ENCODE measurements at places on chromosomes 4 and X.

DNA sequence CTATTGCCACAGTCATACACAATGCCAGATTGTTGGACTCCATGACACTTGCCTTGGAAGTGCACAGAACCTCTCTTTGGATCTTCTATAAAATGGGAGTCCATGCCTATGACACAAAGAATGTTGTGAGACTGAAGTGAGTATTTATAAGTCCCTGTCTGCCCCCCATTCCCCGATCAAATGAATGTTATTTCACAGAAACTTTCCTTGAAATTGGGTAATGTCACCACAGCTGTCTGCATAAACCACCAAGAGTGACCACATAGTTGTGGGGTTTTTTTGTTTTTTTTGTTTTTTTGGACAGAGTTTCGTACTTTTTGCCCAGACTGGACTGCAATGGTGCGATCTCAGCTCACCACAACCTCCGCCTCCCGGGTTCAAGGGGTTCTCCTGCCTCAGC, 27.1 kb upstream of the REST start:
- DNase-seq, result no peak

- DNase-seq, result no peak
Observed at GRCh38 chr4:142348613-142349021, 497.5 kb downstream of the INPP4B start.

GRCh38 chr4:117357866-117358265, 272.5 kb upstream of the TRAM1L1 start:
- DNase-seq, result no peak

- no peak for DNase-seq
Observed at GRCh38 chrX:2457289-2458133, 43.3 kb downstream of the DHRSX start.

DNA sequence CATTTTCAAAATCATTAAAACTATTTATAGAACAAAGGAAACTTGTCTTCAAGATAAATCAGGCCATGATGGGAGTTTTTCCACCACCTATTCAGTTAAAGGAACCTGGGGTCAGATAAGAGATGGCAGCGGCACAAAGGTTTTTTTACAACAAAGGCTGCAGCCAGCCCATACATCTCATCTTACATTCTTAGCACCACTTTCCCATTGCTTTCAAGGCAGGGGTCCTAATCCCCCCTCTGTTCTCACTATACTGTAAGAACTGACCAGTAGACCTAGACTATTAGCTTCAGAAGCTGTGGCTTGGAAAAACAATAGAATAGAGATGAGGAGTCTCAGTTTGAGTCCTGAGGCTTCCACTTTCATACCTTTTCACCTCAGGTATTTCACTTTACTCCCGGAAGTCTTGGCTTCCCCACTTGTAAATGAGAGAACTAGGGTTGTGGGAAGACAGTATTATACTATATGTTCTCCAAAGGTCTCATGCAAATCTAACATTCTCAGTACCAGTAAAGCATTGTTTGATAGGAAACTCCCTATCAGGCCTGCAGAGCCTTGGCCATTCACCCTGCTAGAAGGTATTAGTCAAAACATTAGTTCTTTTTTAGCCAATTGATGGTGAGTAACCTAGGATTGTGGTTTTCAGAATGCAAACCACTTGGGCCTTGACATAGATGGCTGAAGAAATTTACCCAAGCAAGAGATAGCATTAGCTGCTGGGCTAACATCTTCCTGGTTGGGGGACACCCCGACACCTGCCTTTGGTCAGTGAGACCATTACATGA, 182.9 kb upstream of the PBDC1 start:
- DNase-seq, result no peak

GRCh38 chrX:67781132-67781531, 237.3 kb downstream of the AR start:
- DNase-seq, result no peak

DNA sequence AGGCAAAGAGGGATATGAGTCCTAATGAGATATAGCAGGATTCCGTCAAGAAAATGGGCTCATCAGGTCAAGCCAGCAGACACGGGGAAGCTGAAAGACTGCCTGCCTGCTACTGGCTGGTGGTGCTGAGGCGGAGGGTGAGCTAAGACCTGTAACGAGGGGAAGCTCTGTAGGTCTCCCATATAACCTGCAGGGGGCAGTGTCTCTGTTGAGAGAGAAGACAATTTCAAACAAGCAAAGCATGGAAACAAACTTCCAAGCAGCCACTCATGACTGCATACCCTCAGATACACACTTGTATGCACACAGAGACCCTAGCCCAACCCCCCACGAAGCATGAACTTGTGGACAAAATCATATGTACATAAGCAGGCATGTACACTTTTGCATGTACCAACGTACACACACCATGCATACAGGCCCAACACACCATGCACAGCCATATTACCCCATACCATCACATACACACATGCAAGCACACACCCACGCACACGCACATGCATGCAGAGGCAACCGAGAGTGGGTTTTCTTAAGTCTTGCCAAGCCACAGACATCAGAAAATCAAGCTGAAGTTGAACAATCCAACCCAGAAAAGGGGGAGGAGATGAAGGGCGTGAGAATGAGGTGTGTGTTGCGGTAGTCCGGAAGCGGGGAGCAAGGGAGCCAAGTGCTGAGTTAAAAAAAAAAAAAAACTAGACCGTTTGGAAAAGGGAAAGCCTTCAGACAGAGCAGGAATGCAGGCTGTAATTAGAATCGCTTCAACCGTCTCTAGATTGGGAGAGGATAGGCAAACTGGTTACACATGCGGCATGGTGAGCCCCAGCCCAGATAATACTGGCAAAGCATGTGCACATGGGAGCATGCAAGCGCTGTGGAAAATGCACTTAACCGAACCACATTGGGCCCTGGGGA, 71.0 kb downstream of the PJA1 start:
- DNase-seq, result no peak

DNA sequence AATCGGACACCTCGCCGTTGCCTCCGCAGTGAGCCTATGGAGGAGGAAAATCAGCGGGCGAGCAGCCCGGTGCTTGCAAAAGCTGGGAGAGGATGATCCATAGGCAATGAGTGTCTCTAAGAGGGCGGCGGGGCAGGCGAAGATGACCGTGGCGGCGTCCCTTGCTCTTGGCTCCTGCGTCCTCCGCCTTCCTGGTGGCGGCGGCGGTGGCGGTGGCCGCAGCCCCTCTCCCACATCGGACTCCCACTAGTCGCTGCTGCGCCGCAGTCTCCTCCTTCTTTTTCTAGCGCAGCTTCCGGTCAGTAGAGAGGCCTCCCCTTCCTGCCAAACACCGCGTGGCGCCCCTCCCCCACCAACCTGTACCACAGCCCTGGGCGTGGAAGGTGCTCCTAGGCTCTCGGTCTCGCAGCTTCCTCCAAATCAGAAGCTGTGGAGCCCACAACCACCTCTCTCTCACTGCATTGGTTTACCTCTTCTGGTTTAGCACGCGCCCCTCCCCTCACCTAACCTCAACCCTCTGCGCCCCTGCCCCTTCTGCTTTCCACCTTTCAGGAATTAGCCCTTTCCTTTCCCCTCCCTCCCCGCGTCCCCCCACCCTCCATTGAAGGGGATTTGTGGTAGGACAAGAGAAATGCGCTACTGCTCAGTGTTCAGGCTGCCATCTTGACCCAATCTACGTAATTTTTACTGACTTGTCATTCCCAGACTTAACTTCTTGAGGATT, at the start of gene SPIN3:
SPIN3 (minus strand) TSS at position 271 of the 724 bp plus-strand sequence. CDS start 594 bp downstream, outside the sequence.
- DNase-seq, result peak; percentile 68

- DNase-seq, result no peak
Observed at GRCh38 chrX:152991123-152991522, 2.8 kb downstream of the PNMA5 start.

DNA sequence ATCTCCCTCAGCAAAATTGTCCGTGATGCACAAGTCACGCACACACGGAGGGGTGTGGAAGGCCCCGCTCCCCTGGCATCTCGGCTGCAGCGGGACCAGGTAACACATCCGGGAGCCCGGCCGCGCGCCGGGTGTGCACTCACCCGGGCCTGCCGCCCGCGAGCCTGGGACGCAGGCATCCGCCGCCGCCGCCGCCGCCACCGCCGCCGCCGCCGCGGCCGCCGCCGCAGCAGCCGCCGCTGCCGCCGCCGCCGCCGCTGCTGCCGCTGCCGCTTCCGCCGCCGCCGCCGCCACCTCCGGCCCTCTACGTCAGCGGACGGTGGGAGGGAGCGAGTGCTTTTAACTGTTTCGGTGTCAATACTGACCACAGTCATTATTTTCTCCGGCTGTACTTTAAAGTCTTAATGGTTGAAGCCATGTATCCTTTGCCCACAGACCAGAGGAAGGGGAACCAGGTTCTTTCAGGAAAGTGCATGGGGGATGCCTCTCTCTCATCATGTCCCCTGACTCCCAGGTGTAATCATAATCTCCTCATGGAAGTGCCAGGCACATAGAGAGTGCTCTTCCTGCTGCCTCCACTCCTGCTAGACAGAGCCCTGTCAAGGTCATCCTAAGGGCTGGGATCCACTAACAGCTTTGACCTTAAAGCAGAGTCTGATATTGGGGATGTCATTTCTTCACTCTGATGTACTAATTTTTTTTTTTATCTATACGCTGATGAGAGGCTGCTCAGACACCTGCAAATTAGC, 38.0 kb downstream of the MAGEE2 start:
- DNase-seq, result peak; percentile 14

- DNase-seq, result no peak
Observed at GRCh38 chrX:12360383-12360782, 222.1 kb downstream of the FRMPD4 start.

- no peak for DNase-seq
Observed at GRCh38 chr4:66636349-66636748, 909.0 kb downstream of the CENPC start.

GRCh38 chr4:185587427-185588161, 52.3 kb upstream of the PDLIM3 start:
- DNase-seq, result no peak

DNA sequence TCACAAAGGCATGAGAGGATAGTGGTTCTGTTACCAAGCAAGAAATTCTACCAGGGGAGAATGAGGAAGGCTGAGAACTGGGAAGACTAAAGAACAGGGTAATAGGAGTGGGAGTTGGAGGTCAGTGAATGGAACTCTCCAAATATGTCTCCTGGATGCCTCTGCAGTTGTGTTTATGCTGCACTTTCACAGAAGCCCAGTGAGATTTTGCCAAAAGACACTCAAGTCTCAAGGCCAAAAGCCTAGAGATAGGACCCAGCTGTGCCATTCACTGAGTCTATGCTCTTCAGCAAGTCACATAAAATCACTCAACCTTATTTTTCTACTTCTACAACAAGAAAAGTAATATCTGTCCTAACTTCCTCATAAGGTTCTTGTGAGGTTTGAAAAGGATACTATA, 285.4 kb downstream of the UNC5C start:
- DNase-seq, result no peak

GRCh38 chrX:12332786-12333347, 194.6 kb downstream of the FRMPD4 start:
- no peak for DNase-seq

DNA sequence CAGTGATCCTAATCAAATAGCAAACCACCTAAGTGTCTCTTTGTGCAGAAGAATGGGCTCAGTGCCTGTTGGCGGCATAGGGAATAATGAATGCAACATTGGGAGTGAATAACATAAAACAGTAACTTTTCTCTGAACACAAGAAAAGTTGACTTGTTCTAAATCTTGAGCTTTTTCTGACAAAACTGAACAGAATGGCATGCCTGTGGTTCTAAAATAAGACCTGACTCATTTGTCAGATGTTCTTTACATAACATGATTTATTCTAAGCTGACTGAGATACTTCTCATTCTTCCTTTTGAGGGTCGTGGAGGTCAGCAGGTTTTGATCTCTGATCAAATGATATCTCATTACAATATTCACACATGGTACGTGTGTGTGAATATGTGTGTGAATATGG, 165.4 kb upstream of the WDR1 start:
- no peak for DNase-seq

DNA sequence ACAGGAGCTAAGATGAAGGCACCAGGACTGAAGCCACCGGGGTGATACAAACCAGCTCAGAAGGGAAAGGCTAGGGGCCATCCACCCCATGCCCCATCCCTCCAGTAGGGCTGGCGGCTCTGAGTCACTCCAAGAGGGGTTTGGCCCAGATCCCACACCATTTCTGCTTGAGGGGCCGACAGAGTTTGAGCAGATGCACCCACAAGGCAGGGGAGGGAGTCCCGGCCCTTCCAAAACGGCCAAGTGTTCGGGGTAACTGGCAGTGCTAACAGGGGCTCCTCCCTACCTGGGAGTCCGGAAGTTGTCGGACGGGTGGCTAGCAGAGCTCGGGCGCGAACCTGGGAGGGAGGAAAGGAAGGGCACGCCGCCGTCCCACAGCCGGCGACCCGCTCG, 412 bp downstream of the SLC10A3 start:
- no peak for DNase-seq

- DNase-seq, result no peak
Observed at GRCh38 chrX:7435822-7436221, 287.9 kb upstream of the PUDP start.

- DNase-seq, result no peak
Observed at GRCh38 chr4:55866290-55866907, 13.0 kb downstream of the EXOC1 start.

DNA sequence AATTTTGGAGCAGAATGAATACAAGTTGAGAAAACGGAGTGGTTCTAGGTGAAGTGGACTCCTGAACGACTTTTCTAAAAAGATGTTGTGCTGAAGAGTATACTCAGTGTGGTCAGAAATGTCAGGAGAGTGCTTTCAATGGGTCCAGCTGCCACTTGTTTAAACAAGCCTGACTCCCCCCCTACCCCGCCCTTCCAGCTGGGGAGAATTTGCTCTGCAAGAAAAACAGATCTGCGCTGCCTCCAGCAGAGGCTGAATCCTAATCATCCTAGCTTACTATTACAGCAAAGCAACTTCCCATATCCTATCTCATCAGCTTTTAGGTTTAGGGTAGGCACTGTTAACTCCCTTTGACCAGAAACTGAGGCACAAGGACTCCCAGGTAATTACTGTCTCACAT, 1.9 kb downstream of the MAP3K15 start:
- no peak for DNase-seq
